ENCODE measurements at places on chromosomes 1 and 21. TPM values are rescaled to one million over a fixed set of nuclear protein-coding genes. Genes with fewer than 3 reads are reported as not detected.

DNA sequence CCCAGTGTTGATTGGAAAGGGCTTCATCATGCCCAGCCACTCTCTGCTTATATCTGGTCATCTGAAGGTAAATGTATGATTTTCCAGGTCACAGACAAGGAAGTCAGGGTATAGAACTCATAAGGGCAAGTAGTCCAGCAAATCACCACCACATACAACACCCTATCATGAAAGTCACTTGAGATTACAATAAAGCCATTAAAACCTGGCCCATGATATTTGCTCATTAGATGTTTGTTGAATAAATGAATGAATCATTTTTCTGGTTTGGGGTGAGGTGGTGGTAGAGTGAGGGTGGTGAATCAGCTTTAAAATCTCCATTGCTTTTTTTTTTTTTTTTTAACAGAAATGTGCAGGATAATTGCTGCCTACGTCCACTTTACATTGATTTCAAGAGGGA is 91.9 kb downstream of the TGFB2 start:
- DNase-seq = no peak

DNA sequence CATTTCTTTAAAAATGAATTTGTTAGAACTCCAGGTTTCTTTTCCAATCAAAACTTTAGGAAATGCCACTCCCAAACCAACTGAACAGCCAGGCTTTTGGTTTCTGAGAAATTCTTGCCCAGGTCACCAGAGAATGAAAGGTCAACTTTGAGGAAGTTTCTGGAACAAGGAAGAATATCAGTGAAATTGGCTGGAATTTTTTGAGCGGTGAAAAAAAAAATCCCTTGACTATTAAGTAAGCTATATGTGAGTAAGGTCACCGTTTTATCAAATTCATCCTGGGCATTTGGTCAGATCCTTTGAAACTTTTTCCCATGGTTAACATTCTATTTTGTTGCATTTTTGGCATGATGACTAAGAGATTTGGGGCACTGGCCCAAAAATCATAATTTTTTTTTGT is 469.3 kb downstream of the LTN1 start:
- no peak for DNase-seq

DNA sequence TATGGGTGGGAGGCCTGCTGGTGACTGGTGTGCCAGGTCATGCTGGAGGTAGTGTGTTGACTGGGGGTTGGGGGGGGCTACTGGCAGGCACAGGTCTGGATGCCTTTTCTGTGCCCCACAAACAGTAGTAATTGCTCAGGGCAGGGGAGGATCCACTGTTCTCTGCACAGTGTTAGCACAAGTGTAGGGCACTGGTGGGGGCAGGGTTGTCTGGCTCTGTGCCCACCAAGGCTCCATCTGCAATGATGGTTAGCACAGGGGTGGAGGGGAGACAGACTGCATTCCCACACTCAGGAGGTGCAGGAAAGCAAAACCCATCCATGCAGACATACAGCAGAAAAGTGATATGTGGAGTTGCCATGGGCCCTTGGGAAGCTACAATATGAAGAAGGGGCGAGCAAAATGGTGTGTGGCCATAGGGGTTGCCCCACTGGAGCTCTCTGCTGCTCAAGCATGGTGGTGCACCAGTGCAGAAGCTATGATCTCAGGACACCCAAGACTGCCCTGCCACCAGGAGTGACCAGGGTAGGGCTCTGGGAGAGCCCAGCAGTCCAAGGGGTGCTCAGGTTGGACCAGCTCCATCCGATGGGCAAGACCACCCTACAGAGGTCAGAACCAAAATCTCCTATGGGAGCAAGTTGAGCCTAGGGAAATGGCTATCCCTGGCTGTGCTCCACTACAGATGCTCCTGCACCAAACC is 122.2 kb upstream of the KCTD3 start:
- no peak for DNase-seq

DNA sequence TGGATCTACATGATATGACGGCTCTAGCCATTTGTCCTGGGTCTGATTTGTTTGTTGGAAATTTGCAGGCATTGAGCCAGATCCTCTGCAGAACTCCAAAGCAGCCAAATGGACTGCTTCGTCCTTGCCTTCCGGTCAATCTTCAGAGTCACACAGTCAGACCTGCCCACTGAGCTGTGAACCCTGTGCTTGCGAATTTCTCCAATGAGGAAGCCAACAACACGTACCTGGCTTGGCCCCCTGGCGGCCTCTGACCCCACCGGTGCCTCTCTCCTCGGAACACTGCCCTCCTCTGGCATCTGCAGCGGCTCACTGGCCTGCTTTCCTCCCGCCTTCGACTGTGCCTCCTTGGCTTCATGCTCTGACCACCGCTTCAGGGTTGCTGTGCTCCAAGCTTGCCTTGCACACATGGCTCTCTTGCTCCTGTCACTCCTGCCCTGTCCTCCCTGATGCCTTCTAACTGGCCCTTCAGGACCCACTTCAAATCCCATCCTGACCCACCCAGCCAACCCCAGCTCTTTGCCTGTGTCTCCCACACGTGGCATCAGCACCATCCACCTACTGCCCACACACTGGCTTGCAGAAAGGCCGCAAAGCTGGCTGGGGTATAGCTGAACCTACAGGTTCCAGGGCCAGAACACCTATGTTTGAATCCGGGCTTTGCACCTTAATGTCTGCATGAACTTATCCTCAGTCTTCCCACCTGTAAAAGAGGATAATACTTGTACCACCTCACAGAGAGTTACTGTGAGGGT is 128.2 kb downstream of the KCNN3 start:
- DNase-seq = no peak

GRCh38 chr1:31154000-31154631 is 85.6 kb downstream of the NKAIN1 start:
- no peak for DNase-seq

DNA sequence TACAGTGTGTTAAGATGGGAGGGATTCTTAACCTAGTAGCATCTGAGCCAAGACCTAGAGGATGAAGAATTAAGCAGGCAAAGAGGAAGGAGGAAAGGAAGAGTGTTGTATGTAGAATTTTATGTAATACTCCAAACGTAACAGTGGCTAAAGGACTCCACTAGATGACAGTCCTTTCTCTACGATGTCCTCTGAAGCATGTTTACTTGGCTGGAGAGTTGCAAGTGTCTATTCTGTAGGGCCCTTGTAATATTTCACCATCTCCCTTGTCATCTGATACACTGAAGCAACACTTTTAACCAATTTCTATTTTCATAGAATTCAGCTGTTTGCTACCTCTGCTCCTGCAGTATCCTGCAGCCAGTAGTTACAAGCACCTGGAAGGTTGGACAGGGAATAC is 2.2 kb upstream of the YBX1 start:
- no peak for DNase-seq

- DNase-seq = peak; percentile 77
Measured at GRCh38 chr1:204858363-204858821, 12.3 kb upstream of the NFASC start.

GRCh38 chr1:119294722-119295121 is 73.9 kb upstream of the HAO2 start:
- DNase-seq = no peak

The HSD3B2 gene
- not detected for total RNA-seq

- DNase-seq = no peak
Measured at GRCh38 chr1:41329662-41330587, 31.3 kb upstream of the FOXO6 start.

- peak; percentile 74 for DNase-seq
Measured at GRCh38 chr21:43361493-43362296, 65.2 kb downstream of the SIK1 start.

GRCh38 chr1:183632964-183633363 is 2.6 kb downstream of the ARPC5 start:
- DNase-seq = no peak

Data from myocyte (in vitro differentiated cells).